ENCODE measurements at places on chromosomes 1 and 21. TPM values are rescaled to one million over a fixed set of nuclear protein-coding genes. Genes with fewer than 3 reads are reported as not detected.
A peak's percentile ranks its signal among the peaks of the same experiment; 100 is the strongest.

DNA sequence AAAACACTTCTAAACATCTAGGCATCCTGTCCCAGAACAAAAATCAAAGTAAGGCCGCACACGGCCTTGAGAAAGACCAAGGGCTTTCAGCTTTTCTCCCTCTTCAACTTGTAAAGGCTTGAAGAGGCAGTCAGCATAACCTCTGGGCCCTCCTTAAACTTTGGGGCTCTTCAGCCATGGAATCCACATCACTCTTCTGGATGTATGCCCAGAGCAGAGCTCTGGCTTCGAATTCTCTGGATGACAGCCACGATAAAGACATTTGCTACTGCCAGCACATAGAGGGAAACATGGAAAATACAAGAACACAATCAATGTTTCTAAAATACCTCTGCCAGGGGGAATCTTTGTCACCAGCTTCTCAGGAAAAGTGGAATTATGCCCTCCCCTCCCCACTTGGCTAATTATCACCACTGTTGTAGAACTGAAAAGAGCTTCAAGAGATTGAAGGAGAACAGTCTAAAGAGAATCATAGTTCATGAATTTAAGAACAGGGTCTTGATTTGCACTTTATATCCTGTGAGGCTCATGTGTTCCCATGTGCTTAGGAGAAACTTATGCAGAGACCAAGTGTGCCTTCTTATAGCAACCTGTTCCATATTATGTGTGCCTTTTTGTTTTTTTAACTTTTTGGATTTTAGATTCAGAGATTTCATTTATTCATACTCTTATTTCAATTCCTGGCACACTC lies 39.0 kb upstream of the DPT start:
- DNase-seq = no peak

- peak; percentile 74 for DNase-seq
These were observed 740 bp downstream of the DSTYK start for GRCh38 chr1:205210756-205211168.

GRCh38 chr1:178627037-178627436 lies 98.0 kb upstream of the RALGPS2 start:
- DNase-seq = no peak

DNA sequence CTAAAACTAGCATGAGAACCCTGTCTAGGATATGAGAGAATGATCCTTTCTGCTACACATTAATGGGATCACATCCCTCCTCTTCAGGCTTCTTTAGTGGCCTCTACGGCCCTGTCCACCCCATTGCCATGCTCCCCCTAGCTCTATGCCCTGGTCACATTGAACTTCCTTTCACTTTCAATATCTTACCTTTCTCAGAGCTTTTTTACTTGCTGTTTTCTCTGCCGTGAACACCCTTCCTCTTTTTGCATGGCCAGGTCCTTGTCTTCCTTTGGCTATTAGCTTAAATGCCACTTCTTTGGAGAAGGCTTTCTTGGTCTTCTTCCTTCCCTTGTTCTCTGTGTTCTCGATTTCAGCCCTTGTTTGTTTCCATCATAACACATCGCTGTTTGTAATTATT lies 97.4 kb downstream of the GIPC2 start:
- no peak for DNase-seq

DNA sequence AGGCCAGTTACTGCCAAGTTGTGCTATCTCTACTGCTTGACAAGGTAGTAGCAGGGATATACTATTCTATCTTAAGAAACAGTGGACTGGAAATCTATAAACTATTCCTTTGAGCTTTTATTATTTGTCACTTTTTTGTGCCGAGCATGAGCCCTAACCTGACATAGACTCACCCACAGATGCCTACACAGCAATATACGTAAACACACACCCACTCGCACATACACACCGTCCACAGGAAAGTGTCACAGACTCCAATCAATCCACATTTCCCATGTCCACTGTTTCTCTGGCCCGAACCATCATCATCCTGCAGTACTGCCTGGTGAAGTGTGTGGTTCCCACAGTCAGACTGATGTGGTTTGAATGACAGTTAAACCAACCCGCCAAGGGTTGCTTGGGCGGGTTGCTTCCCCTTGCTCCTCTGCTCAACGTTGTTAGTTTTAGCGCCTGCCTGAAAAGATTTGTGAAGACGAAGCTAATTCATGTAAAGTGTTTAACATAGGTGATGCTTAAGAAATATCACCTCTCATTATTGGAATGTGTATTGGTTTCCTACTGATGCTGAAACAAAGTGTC lies 47.2 kb downstream of the ADAMTS1 start:
- no peak for DNase-seq

- DNase-seq = peak; percentile 69
These were observed at the start of gene AGBL4 for GRCh38 chr1:50023292-50024159. Gene AGBL4, minus strand, starts transcription at chr1:50023954.

OPRD1 gene
- total RNA-seq = not detected

VSIG8 gene
- not detected for total RNA-seq

PDE9A gene
- total RNA-seq = 3.4 TPM

NKAIN1 gene
- 0.14 TPM for total RNA-seq

Data from Right ventricle myocardium inferior (tissue), 1 donor.